ENCODE measurements at places on chromosomes 3 and 15. TPM values are rescaled to one million over a fixed set of nuclear protein-coding genes. Genes with fewer than 3 reads are reported as not detected.

DNA sequence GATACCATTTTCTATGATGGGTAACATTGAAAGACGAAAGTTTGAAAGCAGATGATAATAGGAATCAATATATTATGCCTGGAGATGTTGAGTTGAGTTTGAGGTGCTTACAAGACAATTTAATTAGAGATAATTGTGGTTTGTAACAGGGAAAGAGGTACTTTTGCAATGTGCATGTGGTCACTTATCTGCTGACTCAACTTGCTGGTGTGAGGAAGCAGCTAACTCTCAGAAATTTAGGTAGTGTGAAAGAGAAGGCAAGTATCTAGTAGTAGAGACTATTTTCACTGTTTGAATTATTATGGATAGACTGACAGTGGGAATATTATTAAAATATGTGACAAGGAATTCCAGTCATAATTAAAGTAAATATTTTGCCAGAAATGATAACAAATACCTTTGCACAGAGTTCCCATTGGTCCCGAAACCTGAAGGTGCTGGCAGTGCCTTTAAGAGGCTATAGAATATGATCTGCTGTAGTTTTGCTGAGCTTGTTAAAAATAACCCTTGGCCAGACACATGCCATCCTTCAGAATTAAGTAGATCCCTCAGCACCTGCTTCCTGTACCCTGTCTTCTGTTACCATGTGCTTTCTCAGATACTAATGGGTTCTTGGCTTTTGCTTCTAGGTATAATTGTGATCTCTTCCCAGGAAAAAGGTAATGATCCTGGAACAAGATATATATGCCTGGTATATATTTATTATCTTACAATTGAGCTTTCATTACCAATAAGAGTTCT is 315.9 kb downstream of the BCHE start:
- DNase-seq = no peak

- DNase-seq = no peak
Measured at GRCh38 chr3:108021131-108021530, 69.7 kb downstream of the CD47 start.

- no peak for DNase-seq
Measured at GRCh38 chr3:73326396-73326795, 264.9 kb downstream of the EBLN2 start.

GRCh38 chr3:154274348-154274747 is 49.9 kb downstream of the DHX36 start:
- DNase-seq = no peak

GRCh38 chr15:64341961-64342360 is 14.0 kb downstream of the CSNK1G1 start:
- no peak for DNase-seq

DNA sequence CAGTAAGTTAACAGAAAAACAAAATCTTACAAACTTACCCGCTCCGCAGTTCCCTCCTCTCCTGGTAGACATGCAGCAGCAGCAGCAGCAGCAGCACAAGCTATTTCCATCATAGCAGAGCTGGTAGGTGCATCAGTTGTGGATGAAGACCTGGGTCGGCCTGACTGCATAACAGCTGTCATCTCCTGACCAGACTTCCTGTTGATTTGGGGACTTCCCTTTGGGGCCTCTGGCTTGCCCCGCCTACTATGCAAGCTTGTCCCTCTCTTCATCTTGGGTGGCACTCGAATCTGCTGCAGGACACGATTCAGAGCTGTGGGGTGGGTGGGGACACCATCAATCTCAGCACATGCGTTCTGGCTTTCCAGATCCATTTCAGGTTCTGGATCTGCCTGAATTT is 65.7 kb downstream of the TMCC1 start:
- no peak for DNase-seq

DNA sequence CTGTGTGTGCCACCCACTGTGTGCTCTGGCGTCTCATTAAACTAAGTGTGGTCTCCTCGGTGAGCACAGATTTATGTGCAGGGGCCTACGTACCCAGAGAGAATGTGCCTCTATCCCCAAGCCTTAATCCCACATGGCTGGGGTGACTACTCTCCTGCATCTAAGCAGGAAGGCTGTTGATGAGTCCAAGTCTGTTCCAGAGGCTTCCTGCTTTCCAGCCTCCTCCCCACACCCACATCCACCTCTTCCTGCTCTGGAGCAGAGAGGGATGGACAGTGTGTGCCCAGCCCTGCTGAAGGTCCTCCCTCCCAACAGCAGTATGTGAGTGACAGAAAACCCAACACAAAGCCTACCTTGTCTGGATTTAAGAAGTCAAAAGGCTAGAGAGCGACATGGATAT is 38.8 kb upstream of the BCL2L10 start:
- no peak for DNase-seq

- DNase-seq = peak; percentile 60
Measured at GRCh38 chr3:99960941-99961340, 143.3 kb downstream of the CMSS1 start.

The ASB14 gene
- polyA plus RNA-seq = 1.4 TPM

DNA sequence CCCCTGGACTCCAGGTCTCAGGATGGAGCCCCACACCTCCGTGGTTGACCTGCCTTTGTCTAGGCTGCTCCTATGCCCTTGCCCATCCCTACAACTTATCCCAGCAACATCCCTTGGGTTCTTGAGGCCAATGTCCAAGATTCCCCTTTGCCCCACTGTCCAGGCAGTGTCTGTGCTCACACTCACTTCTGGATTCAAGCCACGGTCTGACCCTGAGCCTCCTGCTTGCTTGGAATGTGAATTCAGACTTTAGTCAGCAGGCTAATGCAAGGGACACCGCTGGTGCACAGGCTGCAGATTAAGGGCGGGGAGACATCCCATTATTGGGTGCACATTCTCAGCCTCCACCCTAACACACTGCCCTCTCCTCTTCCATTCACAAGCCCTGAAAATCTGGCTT is 154.1 kb downstream of the WNT5A start:
- no peak for DNase-seq

The GOLGA8T gene
- 0.35 TPM for polyA plus RNA-seq

DNA sequence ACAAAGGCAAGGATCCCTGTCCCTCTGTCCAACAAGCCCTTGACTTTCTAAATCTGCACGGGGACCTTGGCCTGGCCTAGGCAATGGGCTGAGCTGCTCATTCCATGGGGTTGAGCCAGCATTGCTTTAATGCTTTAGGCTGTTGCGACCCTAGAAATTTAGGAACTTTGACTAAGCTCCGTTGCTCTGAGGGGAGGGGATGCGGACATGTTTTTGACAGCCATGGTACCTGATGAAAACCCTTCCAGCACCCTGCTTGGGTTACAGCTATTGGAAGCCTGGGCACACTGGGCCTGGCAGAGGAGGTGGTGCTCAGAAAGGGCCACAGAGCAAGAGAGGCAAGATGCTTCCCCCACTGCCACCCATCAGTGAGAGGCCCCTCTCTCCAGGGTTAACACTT is 37.1 kb downstream of the SYNM start:
- DNase-seq = no peak

The CLDN11 gene
- 192 TPM for polyA plus RNA-seq

GRCh38 chr3:24614359-24614758 is 119.7 kb upstream of the THRB start:
- DNase-seq = no peak

The CADM2 gene
- polyA plus RNA-seq = 0.52 TPM

- peak; percentile 80 for DNase-seq
Measured at GRCh38 chr3:14921034-14921616, 26.3 kb upstream of the NR2C2 start.

DNA sequence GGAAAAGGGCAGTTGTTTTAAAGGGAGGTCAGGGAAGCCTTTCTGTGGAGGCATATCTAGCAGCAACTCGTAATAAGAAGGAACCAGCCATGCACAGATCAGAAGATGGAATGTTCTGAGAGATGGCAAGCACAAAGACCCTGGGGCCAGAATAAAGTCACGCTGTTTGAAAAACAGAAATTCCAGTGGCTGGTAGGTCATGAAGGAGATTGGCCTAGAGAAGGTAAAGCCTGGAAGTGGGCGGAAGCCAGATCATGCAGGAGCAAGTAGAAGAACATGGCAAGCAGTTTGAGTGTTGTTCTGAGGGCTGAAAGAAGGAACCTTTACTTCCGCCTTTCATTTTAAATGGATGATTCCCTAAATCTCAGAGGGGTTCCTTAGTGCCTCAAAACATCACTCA is 208.1 kb upstream of the PPP2R3A start:
- no peak for DNase-seq

DNA sequence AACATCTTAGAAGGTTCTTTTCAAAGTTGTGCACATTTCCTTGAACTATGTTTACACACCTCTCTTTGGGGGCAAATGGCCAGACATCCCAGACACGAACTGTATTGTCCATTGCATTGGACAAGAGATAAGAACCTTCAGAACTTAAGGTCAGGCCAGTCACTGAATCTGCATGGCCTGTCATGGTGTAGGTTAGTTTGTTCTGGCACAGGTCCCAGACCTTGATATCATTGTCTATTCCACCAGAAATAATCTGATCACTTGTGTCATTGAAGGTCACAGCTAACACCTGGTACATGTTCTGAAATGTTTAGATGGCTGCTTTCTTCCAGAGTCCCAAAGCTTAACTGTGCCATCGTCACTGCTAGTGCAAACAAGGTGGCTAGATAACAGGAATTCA is 55.7 kb downstream of the KCNAB1 start:
- DNase-seq = no peak

The NME9 gene
- 4.8 TPM for polyA plus RNA-seq

- DNase-seq = no peak
Measured at GRCh38 chr3:135992072-135992471, 26.5 kb downstream of the PPP2R3A start.

The HRH1 gene
- 2.0 TPM for polyA plus RNA-seq

The CNTN6 gene
- polyA plus RNA-seq = 4.3 TPM

GRCh38 chr3:110243081-110243480 is 828.5 kb upstream of the NECTIN3 start:
- DNase-seq = no peak

The CFAP161 gene
- polyA plus RNA-seq = 0.43 TPM

- peak; percentile 89 for DNase-seq
Measured at GRCh38 chr15:98776607-98777281, 128.4 kb downstream of the IGF1R start.

DNA sequence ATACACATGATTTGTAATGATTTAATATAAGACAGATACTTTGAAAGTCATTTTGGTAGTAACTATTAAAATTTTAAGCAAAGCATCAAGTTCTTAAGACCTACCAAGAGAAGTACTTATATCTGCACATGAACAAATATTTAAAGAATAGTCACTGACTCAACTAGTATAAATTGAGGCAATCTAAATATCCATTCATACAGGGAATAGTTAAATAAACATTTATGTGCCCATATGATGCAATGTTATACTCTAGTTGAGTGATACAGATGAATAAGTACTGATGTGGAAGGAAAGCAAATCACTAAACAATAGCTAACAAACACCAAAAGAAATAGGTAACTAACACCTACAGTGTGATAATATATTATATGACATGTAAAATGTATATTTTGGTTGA is 527.7 kb downstream of the EPHA3 start:
- DNase-seq = no peak

The APBA2 gene
- polyA plus RNA-seq = 12.6 TPM

- DNase-seq = no peak
Measured at GRCh38 chr3:186339180-186339918, 22.7 kb downstream of the DGKG start.

The FAH gene
- 42.5 TPM for polyA plus RNA-seq

GRCh38 chr15:44694416-44694815 is 16.7 kb downstream of the PATL2 start:
- DNase-seq = no peak

The RGMA gene
- polyA plus RNA-seq = 7.9 TPM

DNA sequence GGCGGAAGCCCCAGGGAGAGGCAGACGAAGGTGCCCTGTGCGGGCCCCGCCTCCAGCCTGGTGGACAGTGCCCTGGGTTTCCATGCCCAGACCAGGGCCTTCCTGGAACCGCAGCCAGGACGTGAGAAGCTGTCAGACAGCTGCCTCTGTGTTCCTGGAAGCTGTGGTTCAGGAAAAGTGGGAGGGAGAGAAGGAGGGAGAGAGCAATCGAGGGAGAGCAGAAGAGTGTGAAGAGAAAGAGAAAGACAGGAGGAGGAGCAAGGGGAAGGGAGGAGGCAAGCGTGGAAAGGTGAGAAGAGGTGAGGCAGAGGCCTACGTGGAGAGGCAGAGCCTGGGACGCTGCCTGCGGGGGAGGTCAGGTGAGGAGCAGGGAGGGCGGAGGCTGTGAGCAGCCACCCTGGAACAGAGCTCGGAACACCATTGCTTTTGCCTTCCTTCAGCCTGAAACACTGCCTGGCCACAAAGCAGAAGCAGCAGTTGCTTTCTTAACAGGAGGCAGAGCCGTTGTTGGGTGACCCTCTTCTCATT is 18.6 kb downstream of the ZDHHC19 start:
- DNase-seq = no peak

- DNase-seq = no peak
Measured at GRCh38 chr15:58348095-58348812, 83.5 kb upstream of the LIPC start.

The TLR9 gene
- polyA plus RNA-seq = 0.18 TPM

The TMCO5A gene
- polyA plus RNA-seq = not detected

GRCh38 chr3:159859424-159859823 is 129.2 kb upstream of the IL12A start:
- DNase-seq = no peak

DNA sequence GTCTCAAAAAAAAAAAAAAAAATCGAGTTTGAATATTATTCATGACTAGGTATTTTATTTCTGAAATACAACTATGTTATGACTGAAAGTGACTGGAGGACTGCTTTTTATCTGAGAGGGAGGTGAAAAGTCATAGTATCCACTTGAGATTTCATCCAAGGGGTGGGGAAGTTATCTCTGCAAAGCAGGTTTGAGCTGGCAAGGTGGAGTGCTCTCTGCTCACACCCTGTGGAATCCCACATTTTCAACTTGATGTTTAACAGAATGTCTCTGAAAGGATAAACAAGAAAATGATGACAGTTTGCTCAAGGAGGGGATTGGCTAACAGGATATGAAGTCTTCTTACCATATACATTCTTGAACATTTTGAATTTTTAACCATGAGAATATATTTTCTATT is 27.3 kb upstream of the SEC62 start:
- no peak for DNase-seq

The SUCNR1 gene
- polyA plus RNA-seq = 8.0 TPM

The SLC9A9 gene
- 5.9 TPM for polyA plus RNA-seq

The UBL7 gene
- 64.0 TPM for polyA plus RNA-seq

The KIF23 gene
- 59.4 TPM for polyA plus RNA-seq

DNA sequence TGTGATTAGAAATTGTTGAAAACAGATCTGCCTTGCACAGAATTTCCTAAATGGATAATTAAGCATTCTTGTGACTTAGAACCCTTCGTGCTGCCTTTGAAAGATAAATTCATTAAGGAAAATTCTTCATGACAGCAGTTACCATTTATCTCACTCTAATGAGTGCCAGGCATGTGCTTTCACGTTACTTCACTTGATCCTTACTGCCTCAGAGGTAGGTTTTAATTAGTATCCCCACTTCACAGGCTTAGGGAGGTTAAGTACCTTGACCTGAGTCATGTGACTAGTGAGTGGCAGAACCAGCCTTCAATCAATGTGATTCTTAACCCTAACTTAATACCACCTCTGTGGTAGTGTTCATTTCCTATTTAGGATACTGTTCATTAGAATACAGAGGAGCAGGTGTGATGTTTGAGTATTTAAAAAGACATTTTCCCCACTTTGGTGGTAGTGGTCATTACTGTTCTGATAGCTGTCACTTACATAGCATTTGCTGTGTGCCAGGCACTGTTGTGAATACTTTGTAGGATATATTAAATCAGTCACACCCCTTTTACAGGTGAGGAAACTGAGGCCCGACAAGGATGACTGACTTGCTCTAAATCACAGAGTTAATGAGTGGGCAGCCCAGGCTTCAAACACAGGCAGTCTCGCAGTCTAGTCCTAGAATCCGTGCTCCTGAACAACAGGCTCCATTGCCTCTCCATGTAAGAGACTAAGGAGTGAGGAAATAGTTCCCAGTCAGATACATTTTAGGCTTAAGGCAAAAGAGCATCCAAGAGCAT is 57.9 kb downstream of the RLBP1 start:
- no peak for DNase-seq

Data from left kidney (tissue), 8 donors.